ENCODE measurements at places on chromosomes 12 and 14. TPM values are rescaled to one million over a fixed set of nuclear protein-coding genes. Genes with fewer than 3 reads are reported as not detected.

- no peak for DNase-seq
Measured at GRCh38 chr14:84323978-84324377, 1206.0 kb upstream of the FLRT2 start.

DNA sequence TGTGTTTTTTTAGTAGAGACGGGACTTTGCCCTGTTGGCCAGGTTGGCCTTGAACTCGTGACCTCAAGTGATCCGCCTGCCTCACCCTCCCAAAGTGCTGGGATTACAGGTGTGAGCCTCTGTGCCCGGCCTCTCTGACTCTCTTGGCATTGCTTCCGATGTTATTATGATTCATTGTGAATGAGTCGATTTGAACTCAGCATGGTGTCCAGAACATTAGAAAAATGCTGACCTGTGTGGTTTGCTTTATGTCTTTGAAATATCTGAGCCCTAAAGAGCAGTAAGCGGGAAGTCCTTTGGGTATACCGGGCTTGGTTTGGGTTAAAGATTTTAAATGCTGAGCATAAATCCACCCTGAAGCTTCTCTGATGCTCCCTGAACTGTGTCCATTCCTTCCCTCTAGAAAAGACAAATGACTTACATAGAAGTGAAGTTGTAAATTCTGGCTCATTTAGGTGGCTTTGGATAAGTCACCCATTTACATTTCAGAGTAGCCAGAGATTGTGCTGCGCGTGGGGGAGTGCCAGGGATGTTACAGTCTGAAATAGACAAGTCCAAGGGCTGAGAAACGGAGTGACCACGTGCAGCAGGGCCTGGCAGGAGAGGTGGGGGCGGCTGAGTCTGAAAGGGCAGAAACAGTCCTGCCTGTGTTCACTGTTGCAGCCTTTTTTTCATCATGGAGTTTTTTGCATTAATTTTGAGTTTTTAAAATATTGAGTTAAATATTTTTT lies 39.6 kb downstream of the SLC15A4 start:
- no peak for DNase-seq

GRCh38 chr12:128052331-128052730 lies 214.6 kb upstream of the TMEM132C start:
- DNase-seq = no peak

Gene TTC9
- polyA plus RNA-seq = 4.3 TPM

GRCh38 chr12:65937161-65937641 lies 112.9 kb downstream of the HMGA2 start:
- DNase-seq = no peak

Gene SPX
- polyA plus RNA-seq = 0.51 TPM

GRCh38 chr12:107178776-107179175 lies 85.4 kb upstream of the CRY1 start:
- no peak for DNase-seq

Gene SERPINA9
- not detected for polyA plus RNA-seq

Gene HOXC12
- polyA plus RNA-seq = not detected

GRCh38 chr14:97796511-97796910 lies 999.3 kb downstream of the VRK1 start:
- no peak for DNase-seq

Gene PAX9
- polyA plus RNA-seq = 1.8 TPM

Gene MORN3
- 3.2 TPM for polyA plus RNA-seq

DNA sequence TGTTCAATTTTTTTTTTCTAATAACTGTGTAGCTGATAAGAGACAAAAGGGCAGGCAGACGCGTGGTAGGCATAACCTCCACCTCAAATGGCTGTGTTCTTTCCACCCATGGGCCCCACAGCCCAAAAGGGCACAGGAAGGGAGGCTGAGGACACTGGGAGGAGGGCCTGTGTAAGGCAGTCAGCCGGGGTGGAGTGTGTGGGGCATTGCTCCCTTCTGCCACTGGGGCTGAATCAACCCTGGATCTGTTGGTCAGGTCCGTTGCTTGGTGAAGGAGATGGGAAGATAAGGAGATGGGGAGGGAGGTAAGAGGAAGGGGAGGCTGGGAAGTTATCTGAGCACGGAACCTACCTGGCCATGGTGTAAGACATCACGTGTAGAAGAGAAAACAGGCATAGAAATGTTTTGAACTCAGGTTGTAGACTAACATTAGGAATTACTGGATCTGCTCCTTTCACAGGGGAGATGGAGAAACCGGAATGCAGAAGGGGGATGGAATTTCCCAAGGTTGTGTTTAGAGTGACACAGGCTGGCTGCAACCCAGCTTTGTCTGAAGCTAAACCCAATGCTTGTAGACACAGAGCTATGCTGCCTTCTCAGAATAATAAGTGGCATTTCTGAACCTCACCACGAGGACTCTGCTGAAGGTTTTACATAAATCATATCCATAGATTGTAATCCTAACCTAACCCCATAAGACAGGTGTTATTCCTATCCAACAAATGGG lies 138.5 kb upstream of the NOS1 start:
- DNase-seq = no peak

- peak; percentile 55 for DNase-seq
Measured at GRCh38 chr12:92143258-92143657, 2.4 kb downstream of the BTG1 start.

Gene LUM
- 158 TPM for polyA plus RNA-seq

- no peak for DNase-seq
Measured at GRCh38 chr12:77062846-77063461, 2.4 kb downstream of the E2F7 start.

Gene FAIM2
- polyA plus RNA-seq = 0.46 TPM

Measured in lung (tissue), 17 donors.